ENCODE measurements at places on chromosomes 1 and 21.
A peak's percentile ranks its signal among the peaks of the same experiment; 100 is the strongest.

- DNase-seq: no peak
Measured at GRCh38 chr1:9332513-9333143, 39.9 kb downstream of the SPSB1 start.

DNA sequence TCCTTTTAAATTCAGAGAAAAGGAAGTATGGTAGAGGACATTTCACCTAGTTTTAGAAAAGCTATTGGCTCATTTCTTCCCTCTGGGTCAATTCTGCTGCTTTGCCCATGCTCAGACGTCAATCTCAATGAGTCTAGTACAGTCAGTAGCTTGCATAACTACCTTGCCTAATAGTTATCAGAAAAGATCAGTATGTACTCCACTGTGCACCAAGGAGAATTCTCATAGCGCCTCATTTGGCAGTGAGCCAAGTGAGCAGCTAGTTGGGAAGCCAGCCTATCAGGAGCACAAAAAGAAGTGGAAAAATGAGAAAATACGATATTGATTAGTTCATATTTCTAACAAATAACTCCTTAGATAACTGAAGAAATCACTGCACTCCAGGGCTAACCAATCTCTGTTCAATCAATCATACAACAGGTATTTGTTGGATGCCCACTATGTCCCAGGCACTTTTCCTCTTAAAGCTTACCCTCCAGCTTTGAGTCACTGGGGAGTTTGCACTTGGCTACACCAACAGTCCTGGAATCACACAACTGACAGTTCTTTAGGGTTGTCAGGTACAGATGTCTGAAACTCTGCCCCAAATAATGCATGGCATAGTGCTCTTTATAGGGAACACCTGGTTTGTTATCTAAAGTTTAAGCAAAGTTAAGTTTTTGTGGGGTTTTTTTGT, 50.2 kb downstream of the PRDX6 start:
- DNase-seq: no peak

- DNase-seq: no peak
Measured at GRCh38 chr1:201513498-201514243, 6.7 kb upstream of the CSRP1 start.

DNA sequence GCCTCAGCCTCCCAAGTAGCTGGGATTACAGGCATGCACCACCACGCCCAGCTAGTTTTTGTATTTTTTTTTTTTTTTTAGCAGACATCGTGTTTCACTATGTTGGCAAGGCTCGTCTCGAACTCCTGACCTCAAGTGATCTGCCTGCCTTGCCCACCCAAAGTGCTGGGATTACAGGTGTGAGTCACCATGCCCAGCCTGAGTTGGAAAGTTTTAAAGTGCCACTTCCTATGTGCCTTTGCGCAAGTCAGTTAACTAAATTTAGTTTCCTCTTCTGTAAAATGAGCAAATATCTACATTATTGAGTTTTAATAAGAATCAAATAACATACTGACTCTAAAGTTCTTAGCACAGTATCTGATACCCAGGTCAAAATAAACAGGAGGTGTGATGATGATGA, 12.4 kb downstream of the SLC19A2 start:
- DNase-seq: no peak

DNA sequence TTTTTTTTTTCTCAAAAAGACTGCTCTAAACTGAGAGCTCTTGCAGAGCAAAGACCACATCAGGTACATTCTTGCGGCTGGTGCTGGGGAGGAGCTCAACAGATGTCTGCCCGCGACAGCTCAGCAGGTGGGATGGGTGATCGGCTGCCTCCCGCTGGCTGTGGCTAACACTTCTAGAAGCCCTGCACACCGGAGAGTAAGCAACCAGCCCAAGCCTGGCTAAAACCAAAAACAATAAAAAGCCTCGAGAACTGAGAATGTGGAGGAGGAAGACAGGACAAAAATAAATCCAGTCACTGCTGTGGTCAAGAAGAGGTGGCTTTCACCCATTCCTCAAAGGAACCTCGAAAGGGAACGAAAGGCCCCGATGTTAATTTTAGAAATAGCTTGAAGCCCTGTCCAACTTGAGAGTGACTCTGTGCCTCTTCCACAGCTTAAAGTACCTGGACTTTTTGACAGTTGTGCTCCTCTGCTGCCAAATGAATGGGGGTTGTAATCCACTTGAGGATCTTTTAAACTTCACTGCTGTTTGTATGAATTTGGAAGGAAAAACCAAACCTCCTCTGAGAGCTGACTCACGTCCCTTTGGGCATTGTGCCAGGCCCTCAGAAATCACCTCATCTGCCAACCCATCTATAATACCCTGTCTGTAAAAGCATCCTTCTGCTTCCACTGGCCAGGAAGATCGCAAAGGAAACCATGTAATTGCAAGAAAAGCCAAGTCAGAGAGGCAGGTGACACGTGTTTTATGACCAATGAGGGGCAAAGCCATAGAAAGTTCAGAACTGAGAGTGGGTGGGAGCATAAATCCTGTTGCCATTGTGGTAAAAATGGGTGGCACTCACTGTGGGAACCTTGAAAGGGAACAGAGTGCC, 78.6 kb downstream of the KCNN3 start:
- peak; percentile 74 for DNase-seq

DNA sequence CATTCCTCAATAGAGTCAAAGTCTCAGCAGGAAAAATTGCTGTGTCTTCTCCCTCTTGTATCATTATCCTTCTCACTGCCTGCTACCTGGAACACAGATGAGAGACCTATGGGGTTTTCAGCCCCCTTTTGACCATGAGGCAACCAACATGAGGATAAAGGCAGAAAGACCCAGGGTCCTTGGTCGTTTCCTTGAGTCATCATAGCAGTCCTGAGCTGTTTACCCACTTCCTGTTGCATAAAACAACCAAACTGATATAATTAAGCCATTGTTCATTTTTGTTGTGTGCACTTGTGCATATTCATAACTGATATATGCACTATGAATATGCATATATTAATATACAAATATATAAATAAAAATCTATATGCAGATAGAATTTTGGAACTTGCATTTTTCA, 188.3 kb upstream of the MAP1LC3C start:
- no peak for DNase-seq

GRCh38 chr1:38029081-38029681, 16.6 kb downstream of the UTP11 start:
- no peak for DNase-seq

DNA sequence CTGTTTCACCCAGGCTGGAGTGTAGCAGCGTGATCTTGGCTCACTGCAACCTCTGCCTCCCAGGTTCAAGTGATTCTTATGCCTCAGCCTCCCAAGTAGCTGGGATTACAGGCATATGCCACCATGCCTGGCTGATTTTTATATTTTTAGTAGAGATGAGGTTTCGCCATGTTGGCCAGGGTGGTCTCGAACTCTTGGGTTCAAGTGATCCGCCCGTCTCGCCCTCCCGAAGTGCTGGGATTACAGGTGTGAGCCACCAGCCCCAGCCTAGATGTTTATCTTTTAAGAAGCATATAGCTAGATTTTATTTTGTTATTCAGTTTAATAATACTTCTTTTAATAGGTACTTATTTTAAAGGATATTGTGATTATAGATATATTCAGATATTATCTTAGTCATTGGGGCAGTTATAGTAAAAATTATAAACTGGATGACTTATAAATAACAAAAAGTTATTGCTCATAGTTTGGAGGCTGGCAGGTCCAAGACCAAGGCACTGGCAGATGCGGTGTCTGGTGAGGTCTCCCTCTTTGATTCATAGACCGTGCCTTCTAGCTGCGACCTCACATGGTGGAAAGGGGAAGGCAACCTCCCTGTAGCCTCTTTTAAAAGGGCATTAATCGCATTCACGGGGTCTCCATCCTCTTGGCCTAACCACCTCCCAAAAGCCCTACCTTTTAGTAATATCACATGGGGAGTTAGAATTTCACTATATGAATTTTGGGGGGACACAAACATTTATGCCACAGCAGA, 3.1 kb upstream of the KCNE2 start:
- DNase-seq: no peak

DNA sequence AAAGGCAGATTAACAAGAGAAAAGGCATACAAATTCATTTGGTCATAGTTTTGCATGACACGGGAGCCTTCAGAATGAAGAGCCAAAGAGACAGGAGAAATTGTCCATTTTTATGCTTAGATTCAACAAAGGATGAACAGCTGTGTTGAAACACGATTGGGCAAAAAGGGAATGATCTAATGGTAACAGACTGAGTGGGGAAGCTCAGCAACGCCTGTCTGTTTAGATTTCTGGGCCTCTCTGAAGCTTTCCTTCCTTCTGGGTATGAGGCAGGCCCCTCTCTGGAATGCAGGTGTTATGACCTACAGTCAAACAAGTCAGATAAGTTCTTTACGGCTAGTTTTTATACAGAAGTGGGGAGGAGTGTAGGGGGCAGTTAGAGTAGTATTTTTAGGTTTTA, 154.6 kb downstream of the RGS7 start:
- DNase-seq: no peak

- DNase-seq: no peak
Measured at GRCh38 chr1:61865646-61866220, 123.5 kb downstream of the PATJ start.

DNA sequence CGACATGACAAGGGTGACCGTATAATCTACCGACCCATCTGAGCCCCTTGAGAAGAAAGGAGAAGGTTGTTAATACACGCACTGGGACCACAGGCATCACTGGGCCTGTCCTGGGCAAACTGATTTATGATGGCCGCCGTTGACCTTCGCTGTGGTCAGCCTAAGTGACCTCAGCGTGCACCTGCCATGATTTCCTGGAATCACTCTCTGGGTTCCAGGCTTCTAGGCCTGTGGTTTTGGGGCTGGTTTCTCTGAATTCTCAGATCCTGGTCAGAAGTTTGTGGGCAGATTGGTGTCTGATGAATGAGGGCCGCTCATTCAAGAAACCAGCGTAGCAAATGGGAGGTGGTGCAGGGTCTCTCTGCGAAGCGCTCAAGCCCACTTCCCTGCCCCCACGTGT, 64.0 kb downstream of the SIK1 start:
- DNase-seq: peak; percentile 20

GRCh38 chr1:218347723-218348627, 2.8 kb downstream of the TGFB2 start:
- DNase-seq: no peak

GRCh38 chr1:235757587-235758096, 108.1 kb upstream of the GNG4 start:
- DNase-seq: no peak

DNA sequence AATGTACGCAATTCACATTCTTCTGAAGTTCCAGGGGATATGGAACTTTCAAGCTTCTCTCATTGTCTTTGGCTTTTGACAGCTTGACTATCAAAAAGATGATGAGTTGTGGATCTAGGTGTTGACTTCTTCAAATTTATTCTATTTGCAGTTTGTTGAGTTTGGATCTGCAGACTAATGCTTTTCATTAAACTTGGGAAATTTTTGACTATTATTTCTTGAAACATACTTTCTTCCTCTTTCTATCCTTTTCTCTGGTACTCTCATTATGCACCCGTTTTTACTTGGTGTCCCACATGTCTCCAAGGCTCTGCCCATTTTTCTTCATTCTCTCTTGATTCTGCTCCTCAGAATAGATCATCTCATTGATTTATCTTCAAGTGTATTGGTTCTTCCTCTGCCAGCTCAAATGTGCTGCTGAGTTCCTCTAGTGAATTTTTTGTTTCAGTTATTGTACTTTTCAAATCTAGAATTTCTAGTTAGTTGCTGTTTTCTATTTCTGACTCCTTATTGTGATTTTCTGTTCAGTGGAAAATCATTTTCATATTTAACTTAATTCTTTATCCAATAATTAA, 49.4 kb downstream of the CYP2J2 start:
- no peak for DNase-seq

- DNase-seq: no peak
Measured at GRCh38 chr1:215608646-215609045, 41.5 kb downstream of the KCTD3 start.

DNA sequence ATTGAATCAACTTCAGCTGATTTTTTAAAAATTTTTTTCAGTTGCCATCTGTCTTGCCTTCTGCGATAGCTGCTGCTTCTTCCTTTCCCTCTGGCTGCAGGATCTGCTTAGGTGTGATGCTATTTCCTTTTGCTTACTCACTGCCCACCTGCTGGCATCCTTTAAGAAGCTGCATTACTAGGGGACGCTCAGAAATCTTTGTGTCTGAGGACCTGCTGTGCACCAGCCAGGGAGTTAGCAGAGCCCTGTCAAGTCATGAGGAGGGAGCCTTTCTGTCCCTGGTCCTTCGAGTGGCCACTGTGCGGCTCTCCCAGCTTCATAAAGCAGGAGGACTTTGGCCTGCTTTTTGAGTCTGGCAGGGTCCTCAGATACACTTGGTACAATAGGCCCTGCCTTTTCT, 327.8 kb downstream of the USH2A start:
- no peak for DNase-seq

- DNase-seq: no peak
Measured at GRCh38 chr1:245999697-246000637, 507.1 kb downstream of the SMYD3 start.

DNA sequence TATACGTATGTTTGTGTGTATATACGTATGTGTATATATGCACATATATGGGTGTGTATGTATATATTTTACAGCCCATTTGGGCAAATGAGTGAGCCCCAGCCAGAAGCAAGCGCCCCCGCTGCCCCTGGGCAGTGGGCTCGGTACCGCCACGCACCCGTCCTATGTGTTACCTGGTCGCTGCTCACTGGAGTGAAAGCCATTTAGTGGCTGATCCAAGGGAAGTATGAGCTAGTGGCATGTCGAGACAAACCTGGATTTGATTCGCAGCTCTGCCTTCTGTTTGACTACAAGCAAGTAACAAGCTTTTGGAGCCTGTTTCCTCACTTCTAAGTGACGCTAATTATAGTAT, 35.8 kb upstream of the JAK1 start:
- DNase-seq: peak; percentile 4

DNA sequence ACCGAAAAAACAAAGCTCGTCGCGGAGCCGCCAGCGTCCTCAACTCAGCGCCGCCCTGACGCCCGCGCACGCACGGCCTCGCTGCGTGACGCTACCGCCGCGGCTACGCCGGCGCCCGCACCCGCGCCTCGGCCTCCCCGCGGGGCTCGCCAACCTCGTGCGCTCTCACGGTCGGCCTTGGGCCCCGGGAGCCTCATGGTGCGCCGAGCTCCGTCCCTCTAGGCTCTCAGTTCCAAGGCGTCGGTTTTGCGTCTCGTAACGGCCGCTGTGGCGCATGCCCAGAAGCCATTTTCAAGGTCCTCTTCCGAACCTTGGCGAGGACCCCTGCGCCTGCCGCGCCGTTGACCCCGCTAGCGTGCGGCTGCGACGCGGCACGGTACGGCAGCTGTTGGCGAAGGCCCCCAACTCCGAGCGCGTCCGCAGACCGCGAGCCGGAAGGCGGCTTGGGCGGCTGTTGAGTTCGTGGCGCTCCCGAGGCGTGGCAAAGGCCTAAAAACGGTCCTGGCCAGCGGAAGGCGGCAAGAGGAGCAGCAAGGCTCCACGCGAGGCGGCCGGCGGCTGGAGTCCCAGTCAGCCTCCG, at the start of gene HENMT1:
TSS of gene HENMT1 (minus strand) at position 64 of the 580 bp plus-strand sequence. CDS start 1,209 bp downstream, outside the sequence.
- DNase-seq: peak; percentile 81

GRCh38 chr1:84691122-84691783, 992 bp upstream of the SSX2IP start:
- no peak for DNase-seq

Measured in stimulated activated CD4-positive, alpha-beta T cell treated with anti-CD3 and anti-CD28 coated beads, Interleukin-4, amount 100 ng/mL, for 24 hours (primary cell).